HuH-7 (cell line): ENCODE measurements at places on chromosomes 1 and 21.
A peak's percentile ranks its signal among the peaks of the same experiment; 100 is the strongest.

DNA sequence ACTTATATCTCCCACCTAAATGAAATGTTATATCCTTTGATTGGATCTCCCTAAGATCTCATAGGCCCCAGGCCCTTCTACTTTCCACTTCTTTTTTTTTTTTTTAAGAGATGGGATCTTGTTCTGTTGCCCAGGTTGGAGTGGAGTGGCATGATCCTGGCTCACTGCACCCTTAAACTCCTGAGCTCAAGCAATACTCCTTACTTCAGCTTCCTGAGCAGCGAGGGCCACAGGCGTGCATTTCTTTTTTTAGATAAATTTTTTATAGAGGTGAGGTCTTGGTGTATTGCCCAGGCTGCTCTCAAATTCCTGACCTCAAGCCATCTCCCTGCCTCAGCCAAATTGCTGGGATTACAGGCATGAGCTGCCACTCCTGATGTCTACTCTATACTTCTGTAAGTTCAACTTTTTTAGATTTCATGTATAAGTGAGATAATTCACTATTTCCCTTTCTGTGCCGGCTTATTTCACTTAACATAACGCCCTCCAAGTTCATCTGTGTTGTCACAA lies 987.5 kb upstream of the NCAM2 start:
- no peak for DNase-seq

DNA sequence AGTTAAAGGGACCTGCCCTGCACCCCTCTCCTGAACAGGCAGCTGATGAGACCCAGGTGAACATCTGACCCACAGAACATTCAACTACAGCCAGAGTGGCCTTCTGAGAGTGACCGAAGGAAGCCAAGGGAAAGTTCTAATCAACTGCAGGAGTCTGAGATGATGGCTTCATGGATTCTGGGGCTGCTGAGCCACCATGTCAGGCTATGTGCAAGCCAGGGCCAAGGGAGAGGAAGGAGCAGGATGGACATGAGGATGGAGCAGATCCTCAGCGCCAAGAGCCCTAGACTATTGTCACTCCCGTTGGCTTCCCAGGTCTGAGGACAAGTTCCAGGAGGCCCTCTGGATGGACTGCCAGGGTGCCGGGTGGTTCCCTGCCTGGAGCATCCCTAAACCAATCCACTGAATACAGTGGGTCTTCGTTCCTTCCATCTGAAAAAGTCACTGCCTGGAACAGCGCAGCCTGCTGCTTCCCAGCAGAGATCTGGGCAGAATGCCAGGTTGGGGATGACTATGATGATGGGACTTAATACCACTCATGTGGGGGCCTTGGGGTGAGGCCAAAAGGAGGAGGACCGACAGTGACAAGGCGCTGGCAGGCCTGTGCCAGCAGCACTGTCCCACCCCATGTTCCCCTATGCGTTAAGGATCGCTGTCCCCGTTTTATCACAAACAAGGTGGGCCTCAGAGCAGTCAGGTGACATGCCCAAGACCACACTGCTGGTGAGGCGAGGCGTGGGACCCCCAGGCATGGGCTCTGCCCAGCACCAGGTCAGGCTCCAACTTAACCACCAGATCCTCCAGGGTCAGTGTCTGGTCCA lies 19.8 kb downstream of the SPOCD1 start:
- no peak for DNase-seq

GRCh38 chr21:36630485-36631206 lies 68.3 kb upstream of the SIM2 start:
- DNase-seq: peak; percentile 66

DNA sequence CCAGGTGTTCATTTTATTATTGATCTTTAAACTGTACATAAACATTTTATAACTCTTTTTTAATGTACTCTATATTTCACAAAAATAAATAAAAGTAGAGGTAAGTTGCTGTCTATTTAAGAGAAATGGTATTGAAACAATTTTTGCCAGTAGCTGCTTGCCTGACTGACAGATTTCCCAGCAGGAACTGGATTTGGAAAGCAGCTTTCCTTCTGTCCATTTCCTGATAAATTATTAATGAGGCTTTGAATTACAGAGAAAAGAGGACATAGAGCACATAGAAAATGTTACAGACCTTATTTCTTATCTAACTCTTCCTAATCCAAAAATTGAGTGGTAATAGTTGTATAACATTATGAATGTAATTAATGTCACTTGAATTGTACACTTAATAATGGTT lies 79.7 kb upstream of the BCL10 start:
- DNase-seq: no peak

DNA sequence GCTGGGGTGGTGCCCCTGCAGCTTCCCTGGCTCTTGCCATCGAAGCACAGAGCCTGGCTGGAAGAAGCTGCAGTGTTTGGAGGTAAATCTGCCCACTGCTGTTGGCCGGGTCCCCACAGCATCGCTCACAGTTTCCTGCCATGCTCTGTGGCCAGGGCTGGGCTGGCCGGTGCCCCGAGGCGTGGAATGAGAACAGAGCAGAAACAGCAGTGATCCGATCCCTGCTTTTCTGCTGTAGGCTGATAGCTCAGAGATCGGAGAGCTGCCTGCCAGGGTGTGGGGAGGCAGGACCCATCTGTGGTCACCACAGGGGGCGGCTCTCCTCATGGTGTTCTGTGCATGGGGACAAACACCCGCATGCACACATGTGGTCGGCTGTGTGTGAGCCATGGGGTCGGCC lies 11.5 kb downstream of the SLC45A1 start:
- no peak for DNase-seq

DNA sequence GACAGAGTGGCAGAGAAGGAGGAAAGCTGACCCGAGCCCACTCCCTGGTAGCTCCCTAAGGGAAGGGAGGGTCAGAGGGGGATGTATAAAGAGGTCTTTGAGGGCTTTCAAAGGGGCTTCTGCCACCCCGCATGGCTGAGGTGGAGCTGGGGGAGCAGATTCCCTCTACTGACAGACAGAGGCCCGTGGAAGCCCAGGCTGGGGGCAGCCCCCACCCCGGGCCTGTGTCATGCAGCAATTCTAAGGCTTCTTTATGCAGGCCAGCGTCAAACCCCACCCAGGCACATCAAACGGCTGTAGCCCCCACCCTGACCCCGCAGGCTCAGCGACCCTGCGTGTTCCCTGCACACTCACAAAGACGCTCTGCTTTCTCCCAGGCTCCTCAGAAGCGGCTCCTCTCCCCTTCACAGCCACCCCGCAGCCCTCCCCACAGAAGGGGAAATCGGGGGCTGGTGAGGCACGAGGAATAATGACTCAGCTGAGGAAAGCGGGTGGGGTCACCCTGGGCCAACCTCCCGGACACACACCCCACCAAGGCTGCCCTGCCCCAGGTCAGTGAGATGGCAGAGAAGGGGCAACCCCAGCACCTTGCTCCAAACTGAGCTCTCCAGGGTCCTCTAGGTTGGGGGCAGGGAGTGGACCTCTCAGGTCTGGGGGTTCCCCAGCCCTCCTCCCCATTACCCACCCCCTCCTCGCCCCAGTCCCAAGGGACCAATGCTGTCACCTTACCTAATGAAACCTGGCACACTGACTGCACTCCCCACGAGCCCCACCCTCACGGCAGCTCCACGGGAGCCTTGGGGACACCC lies 10.8 kb downstream of the SLC45A3 start:
- DNase-seq: no peak

DNA sequence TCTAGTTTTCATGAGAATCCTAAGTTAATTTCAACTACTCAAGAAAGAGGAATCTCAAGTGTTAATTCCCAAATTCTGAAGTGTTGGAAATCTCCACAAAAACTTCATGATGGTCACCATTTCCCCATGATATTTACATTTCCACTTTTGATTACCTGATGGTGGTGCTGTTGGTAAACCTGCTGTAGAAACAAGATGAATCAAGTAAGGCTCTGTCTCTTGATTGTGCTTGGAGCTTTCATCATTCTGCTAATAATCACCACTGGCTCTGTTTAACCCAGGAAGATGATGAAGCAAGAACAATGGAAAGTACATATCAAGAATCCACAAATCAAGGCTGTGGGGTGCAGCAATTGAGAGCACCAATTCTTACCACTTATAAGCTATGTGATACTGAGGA lies 77.8 kb downstream of the C4BPA start:
- no peak for DNase-seq

- DNase-seq: no peak
Measured at GRCh38 chr1:158836038-158836437, 4.9 kb downstream of the MNDA start.

DNA sequence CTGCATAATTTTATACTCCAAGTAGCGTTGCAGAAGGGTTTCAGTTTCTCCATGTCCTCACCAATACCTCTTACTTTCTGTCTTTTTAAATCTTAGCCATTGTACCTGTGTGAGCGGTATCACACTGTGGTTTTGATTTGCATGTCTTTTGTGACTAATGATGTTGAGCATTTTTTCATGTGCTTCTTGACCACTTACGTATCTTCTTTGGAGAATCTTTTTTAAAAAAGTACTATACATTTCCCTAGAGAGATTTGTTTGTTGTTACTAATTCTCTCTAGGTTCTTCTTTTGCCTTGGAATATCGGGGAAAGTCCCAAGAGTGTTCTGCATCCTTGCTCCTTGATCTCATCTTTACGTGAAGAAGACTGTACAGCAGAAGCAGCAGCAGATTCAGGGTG lies 81.8 kb upstream of the WARS2 start:
- DNase-seq: no peak

GRCh38 chr1:61743716-61744580 lies 1.7 kb downstream of the PATJ start:
- DNase-seq: no peak

GRCh38 chr21:39867198-39867650 lies at the start of gene PCP4:
Gene PCP4 (plus strand): TSS chr21:39867438. CDS start chr21:39867502, 64 bp downstream.
- DNase-seq: peak; percentile 56

- no peak for DNase-seq
Measured at GRCh38 chr1:47557066-47557465, 119.2 kb downstream of the FOXD2 start.

- DNase-seq: no peak
Measured at GRCh38 chr1:236273358-236273757, 8.4 kb downstream of the ERO1B start.

DNA sequence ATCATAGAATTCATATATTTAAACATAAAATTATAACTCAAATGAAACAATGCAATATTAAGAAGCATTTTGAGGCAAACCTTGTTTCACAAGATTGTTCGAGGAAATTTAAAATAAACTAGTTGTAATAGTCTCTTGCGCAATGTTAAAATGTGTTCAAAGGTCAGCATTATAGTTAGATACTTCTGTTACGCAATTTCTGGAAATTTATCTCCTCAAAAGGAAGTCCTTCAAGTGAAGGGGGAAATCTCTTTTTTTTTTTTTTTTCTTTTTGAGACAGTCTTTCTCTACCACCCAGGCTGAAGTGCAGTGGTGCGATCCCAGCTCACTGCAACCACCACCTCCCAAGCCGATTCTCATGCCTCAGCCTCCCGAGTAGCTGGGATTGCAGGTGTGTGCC lies 52.1 kb downstream of the FMO4 start:
- DNase-seq: no peak

DNA sequence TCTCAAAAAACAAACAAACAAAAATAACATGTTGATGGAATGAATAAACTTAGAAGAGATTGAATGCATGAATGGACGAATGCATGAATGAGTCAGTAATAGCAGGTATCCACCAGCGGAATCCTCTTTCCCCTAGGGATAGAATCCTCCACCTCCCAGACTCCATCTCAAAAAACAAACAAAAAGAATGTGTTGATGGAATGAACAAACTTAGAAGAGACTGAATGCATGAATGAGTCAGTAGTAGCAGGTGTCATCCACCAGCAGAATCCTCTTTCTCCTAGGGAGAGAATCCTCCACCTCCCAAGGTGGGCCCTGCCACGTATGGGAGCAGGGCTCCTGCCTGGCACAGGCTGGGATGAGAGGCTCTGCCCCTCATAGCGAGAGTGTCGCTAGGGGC lies 26.8 kb upstream of the RNF19B start:
- DNase-seq: no peak

DNA sequence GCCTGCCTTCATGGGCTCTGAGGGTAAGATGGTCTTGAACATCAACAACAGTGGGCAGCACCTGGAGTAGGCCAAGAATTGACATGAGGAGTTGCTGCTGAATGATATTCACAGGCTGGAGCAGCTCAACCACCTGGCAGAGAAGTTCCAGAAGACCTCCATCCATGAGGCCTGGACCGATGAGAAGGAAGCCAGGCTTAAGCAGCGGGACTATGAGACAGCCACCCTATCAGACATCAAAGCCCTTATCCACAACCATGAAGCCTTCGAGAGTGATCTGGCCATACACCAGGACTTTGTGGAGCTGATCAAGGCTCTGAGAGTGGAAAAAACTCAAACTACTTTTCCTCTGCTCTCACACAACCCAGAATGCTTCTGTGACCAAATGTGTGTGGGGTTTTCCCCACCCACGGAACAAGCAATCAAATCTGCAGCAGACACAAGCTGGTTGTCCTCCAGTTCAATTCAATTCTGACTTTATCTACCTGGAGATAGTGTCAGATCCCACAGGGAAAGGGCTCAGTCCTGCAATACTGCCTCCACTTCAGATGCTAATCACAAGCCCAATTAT lies 12.1 kb upstream of the EPHA10 start:
- no peak for DNase-seq

- DNase-seq: no peak
Measured at GRCh38 chr1:40064797-40065499, 24.4 kb downstream of the CAP1 start.

DNA sequence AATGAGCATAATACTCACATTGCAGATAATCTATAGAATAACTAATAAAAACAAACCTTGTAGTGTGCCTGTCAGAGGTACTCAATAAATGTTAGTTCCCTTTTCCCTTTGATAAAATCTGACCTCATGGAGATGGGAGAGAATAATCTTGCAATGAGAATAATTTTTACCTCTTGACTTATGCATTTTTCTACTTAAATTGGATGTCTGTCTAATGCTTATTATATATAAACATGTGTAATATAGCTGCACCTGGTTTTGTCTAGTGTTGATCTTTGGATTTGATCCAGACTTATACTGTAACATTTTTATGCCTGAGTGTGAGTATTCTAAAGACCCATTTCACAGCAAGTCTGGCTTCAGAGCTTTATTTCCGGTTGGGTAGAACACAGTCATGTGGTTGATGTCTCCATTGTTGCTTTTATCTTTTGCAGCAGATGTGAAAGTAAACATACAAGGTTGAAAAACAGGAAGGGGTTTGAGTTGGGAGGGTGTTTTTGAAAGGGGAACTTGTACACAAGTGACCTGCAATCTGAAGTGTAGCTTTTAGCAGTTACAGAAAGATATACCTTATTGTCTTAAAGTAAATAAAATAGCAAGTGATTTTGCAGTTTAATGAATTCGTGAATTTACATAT lies 12.4 kb downstream of the EPB41 start:
- DNase-seq: no peak

- DNase-seq: no peak
Measured at GRCh38 chr1:82598337-82598736, 797.6 kb downstream of the ADGRL2 start.

DNA sequence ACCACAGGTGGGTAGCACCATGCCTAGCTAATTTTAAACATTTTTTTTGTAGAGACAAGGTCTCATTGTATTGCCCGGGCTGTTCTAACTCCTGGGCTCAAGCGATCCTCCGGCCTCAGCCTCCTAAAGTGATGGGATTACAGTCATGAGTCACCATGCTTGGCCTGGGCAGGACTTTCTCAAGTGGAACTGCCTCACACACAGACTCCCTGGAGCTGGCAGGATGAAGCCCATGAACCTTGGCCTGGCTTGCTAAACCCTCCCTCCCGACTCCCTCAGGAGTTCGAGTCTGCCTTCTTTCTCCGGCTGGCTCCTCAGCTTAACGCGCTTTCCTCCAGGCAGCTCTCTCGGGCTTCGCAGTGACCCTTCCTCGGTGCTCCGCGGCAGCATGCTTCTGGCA lies 7.7 kb upstream of the ECE1 start:
- no peak for DNase-seq
